SW 1271 (cell line): ENCODE measurements at places on chromosomes 16 and 17.

DNA sequence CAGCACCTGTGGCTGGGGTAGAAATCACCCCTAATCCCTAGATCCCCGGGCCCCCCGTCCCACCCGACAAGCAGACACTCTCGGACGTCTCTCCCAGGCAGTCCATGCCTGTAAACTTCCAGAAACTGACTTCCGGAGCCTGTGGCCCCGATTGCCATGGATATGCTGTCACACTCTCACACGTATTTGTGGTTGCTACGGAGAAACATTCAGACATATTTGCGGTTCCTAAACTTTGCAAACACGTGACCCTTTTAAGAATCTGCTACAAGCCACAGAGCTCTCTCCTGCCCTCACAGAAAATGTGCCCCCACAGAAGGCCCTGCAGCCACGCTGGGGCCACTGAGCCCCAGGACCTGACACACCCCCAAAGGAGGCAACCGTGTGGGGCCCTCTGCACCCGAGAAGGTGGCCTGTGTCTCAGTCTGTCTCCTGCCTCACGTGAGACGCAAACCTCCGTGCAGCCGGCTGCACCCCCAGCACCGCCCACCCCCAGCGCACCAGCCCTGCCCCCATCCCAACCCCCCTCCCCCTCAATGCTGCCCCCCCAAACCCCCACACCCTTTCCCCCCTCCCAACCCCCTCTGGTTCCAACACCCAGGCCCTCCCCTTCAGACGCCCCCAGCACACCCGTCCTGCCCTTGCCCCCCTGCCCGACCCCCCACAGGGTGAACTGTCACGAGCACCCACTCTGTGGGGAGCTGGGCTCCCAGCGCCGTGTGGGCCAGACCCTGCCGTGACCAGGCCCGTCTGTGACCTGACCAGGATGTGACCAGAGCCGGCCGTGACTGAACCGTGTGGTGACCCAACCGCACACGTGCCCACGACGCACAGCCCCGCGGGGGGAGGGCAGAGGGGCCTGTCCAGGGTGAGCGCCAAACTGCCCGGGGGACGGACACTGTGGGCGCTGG is 66.3 kb upstream of the METRNL start:
- DNase-seq, result no peak

GRCh38 chr16:69579783-69580481 is 14.2 kb downstream of the NFAT5 start:
- DNase-seq, result no peak

- DNase-seq, result no peak
Measured at GRCh38 chr17:27585792-27586191, 45.2 kb upstream of the LGALS9 start.

DNA sequence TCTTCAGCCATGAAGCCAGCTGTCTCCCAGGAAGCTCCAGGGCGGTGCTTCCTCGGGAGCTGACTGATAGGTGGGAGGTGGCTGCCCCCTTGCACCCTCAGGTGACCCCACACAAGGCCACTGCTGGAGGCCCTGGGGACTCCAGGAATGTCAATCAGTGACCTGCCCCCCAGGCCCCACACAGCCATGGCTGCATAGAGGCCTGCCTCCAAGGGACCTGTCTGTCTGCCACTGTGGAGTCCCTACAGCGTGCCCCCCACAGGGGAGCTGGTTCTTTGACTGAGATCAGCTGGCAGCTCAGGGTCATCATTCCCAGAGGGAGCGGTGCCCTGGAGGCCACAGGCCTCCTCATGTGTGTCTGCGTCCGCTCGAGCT is 14.1 kb downstream of the STH start:
- no peak for DNase-seq

DNA sequence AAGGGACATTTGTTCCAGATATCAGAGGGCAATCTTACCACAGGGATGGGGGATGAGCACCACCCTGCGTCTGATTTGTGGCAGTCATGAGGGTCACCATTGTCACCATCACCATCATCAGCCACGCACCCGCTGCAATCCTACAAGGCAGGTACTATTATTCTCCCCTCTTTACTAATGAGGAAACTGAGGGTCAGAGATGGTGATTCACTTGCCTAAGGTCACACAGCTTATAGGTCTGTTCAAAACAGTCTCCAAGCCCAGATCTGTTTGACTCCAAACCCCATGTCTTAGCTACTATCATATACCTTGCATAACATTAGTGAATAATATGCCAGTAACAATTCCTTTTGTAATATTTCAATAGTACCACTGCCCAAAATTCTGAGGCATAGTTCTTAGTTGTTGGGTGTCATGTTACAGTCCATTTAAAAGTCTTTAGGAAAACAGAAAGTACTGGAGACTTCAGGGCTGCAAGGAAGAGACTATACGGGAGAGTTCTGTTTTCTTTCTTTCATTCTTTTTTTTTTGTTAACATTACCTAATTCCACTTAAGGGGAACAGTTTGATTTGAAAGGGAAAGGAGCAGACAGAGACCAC is 166.4 kb downstream of the C16orf95 start:
- no peak for DNase-seq

DNA sequence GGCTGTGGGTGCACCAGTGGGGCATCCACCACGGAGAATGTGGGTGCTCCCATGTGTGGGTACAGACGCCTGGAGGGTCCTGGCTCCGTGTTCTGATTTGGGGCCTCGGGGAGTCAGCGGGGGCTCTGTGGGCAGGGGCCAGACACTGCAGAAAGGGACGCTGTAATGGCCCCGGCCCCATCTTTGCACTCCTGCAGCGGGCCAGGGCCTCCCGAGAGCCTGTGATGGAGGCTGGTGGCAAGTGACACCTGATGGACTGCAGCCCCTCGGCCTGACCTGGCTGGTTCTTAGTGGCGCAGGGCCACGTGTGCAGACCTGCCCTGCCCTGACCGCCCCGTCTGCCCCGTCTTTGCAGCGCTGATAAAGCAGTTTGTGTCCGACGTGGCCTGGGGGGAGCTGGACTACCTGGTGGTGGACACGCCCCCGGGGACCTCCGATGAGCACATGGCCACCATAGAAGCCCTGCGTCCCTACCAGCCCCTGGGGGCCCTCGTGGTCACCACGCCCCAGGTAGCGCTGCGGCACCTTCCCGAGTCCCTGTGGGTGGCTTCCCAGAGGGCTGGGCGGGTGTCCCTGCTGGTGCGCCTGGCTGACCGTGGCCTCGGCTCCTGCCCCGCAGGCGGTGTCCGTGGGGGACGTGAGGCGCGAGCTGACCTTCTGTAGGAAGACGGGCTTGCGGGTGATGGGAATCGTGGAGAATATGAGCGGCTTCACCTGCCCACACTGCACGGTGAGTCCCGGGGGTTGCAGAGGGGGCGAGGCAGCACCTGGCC is 4.7 kb downstream of the NUBP2 start:
- no peak for DNase-seq

- DNase-seq, result no peak
Measured at GRCh38 chr17:7383742-7384488, 3.0 kb downstream of the TNK1 start.

DNA sequence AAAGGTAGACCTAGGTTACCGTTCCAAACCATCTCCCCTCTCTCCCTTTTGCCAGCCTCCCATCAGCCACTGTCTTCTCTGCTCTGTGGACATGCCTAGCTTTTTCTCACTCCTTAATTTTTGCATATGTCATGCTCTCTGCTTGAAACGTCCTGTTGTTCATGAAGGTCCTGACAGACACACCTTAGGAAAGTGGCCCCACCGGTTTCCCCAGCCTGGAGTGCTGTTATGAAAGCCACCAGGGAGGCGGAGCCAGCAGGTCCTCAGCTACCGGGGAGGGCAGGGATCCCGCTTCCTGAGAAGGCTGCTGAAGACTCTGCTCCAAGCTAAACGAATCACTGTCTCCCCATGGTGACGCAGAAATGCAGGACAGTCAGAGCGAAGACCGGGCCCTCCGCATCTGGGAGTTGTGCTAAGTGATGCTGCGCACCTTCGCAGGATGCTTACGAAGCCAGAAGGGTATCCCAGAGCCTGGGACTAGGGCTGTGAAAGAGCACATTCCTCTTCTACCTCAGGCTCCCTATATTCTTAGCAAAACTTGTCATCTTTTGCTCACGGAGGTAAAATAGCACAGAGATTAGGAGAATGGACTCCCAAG is 2.3 kb upstream of the SLC16A11 start:
- DNase-seq, result no peak

DNA sequence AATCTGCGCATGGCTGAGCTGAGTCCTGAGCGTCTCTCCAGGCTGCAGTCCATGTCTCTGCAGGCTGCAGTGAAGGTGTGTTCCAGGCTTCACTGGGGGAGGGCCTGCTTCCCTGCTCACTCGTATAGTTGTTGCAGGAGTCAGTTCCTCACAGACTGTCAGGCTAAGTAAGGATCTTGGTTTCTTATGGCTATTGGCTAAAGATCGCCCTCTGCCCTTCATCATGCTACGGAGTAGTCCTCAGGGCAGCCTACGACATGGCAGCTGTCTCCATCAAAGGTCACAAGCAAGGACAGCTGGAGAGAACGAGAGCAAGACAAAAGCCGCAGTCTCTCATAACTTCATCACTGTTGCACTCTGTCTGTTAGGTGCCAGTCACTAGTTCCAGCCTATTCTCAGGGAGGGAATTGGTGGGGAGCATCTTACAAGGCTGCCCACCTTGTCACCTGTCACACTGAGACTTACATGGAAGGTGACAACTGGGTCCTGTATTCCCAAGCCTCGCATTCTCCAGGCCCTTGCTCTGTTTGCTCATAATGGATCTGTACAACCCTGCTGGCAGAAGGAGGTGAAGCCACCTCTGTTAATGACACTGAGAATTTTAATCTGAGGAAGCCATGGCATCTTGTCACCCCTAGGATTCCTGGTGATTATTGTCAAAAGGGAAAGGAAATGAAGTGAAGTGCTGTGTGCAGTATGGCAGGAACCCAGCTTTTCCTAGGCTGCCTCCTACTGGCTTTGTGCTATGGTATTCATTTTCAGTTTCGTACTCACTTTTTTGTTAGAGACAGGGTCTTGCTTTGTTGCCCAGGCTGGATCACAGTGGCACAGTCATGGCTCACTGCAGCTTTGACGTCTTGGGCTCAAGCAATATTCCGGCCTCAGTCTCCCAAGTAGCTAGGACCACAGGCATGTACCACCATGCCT is 43.4 kb downstream of the MFSD11 start:
- no peak for DNase-seq

- DNase-seq, result no peak
Measured at GRCh38 chr16:69595127-69596036, 29.6 kb downstream of the NFAT5 start.

- no peak for DNase-seq
Measured at GRCh38 chr17:4836221-4836620, 3.1 kb downstream of the MINK1 start.

- DNase-seq, result no peak
Measured at GRCh38 chr17:50268743-50269275, 5.5 kb upstream of the TMEM92 start.

- no peak for DNase-seq
Measured at GRCh38 chr17:44005527-44006271, 1.3 kb downstream of the NAGS start.

- DNase-seq, result no peak
Measured at GRCh38 chr17:8041249-8041928, 2.5 kb downstream of the ALOX15B start.

DNA sequence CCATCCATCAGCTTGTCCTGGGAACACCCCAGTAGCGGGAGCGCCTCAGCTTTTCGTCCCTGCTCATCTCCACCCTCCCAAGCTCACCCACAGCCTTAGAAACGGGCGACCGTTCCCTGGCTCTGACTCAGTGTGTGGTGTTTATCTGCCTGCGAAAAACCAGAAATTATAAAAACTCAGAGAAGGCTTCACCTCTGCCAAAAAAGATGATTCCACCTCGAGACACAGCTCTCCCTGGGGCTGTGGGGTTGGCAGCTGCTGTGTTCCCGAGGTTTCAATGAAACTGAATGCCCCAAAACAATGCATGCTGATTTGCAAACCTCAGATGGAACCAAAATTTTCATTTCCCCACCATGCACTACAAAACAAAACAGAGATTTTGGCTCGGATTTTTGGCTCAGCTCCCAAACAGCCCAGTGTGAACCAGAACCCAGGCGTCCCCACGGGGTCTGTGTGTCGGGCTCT is 62.4 kb upstream of the MED9 start:
- DNase-seq, result no peak

- DNase-seq, result no peak
Measured at GRCh38 chr17:73841431-73842060, 197.3 kb upstream of the SDK2 start.

GRCh38 chr17:320139-320538 is 32.5 kb downstream of the RPH3AL start:
- no peak for DNase-seq

DNA sequence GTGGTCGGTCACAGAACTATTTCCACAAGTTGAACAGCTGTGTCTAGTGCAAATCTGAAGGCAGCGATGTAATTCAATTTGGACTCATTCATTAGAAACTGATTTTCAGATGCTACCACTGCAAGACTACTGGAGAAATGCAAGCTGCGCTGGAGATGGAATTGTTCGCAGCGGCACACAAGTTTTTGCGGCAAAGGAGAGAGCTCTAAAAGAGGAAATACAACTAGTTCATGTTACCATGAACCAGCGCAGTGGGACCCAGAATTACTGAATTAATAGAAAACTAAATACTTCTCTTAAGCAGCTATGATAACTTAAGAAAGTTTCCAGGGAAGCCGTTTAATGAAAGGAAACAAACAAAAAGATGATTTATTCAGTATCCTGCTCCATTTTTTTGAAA is 1.9 kb downstream of the CREBBP start:
- DNase-seq, result no peak

- no peak for DNase-seq
Measured at GRCh38 chr17:80413771-80414507, 1.0 kb upstream of the ENDOV start.

DNA sequence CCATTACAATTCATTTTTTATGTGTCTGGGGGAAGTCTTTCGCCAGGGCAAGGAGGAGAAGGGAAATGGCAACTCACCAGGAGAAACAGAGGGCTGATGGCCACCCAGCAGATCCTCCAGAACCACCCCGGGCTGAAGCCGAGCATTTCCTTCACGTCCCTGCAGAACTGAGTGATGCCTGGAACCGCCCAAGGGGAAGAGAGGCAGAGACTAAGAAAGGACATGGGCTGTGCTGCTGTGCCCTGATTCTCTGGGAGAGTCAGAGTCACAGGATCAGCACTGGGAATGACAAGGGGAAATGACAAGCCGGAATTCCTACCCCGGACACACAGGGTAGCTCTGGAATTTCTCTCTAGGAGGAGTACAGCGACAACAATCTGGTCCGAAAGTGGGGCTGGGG is 27.8 kb downstream of the SLC6A4 start:
- no peak for DNase-seq

DNA sequence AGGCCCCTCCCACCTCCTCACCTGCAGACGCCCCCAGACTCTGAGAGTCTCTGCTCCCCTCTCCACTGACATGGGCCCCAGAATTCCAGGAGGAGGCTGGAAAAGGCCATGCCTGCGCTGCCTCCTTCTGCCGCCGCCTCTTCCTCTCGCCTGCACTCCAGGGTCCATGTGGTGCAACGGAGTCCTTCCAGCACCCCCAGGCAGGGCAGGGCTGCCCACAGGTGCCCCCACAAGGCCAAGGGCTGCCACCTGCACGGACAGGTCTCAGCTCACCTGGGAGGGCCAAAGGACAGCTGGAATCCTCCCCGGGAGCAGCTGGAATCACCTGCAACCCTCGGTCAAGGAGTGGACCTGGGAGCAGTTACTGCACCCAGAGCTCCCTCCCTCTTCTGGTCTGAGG is 194.9 kb downstream of the RBFOX3 start:
- no peak for DNase-seq
